Endothelial cell of umbilical vein (primary cell): ENCODE measurements at places on chromosomes 5 and 9. TPM values are rescaled to one million over a fixed set of nuclear protein-coding genes. Genes with fewer than 3 reads are reported as not detected.

GRCh38 chr9:100573655-100574260 is 4.1 kb upstream of the CAVIN4 start:
- no peak for DNase-seq

DNA sequence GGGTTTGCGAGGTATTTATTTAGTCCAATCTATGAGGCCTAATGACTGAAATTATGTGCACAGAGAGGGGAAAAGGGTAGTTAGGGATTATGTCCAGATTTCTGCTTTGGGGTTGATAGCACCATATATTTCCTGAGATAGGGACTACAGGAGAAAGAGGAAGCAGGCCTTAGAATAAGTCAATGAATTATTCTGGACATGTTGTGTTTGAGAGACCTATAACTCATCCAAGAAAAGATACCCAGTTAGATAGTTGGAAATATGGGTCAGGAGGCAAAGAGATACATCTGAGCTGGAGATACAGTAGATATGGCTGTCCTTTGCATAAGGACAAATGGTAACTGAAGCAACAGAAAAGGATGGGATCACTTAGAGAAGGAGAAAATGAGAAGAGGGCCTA is 53.1 kb downstream of the NR3C1 start:
- DNase-seq: no peak

- peak; percentile 57 for DNase-seq
Observed at GRCh38 chr9:136668983-136669790, 6.5 kb downstream of the EGFL7 start.

GRCh38 chr5:120779674-120780073 is 315.6 kb downstream of the PRR16 start:
- no peak for DNase-seq

DNA sequence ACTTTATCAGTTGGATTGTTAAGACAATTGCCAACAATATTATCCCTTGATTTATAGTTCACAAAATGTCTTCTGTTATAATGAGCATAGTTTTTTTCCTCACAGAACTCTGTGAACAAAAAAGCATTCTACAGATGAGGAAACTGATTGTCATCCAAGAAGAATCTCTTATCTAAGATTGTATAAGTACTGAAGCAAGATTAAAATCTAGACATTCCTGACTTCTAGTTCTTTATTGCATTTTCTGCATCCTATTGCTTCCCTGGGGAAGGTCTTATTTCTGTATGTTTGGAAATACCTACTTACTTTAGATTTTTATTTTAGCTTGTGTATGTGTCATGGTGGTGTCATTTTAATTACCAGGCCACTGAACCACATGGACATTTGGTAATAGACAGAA is 884.9 kb upstream of the WWC1 start:
- no peak for DNase-seq

- DNase-seq: no peak
Observed at GRCh38 chr5:117271656-117272055, 697.0 kb upstream of the SEMA6A start.

DNA sequence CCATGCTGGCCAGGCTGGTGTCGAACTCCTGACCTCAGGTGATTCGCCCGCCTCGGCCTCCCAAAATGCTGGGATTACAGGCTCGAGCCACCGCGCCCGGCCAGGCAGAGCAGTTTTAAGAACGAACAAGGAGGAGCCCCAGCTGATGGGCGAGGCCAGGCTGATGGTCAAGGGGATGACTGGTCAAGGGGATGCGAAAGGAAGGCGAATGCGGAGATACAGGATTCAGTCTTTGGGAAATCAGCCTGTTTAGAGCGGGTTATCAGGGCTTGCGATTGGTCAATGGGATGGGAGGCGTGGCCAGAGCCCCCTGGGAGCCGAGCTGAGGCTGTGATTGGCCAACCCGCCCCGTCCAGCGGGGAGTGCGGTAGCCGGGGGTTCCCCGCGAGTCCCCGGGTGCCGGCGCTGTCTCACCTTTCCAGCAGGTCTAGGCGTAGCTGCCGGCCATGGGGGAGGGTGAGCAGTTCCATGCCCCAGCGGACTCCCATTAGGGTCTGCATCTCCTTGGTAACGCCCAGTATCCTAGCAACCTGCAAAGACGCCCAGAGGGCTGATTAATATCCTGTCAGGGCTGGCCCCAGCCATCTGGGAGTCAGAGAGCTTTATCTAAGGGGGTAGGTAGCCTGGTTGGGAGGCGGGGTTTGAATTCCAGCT is 7.5 kb upstream of the TOR2A start:
- DNase-seq: no peak

DNA sequence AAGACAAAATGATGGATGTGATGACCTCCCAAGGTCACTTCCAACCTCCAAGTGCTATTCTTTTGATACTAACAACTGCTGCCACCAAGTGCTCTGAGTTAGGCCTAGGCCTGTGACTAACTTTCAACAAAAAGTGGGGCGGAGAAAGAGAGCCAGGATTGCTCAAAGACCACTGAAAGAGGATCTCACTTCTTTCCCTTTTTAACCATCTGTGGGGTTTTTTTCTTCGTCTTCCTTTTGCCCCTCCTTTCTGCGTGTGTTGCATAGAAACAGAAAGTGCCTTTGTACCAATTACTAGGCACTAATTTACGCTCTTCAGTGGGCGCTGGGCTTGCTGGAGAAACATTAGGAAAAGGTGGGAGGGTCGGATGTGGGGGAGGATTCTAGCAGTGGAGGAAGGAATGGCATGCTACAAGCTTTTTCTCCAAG is 8.0 kb downstream of the KLF9 start:
- DNase-seq: no peak

- no peak for DNase-seq
Observed at GRCh38 chr5:58407042-58407719, 52.7 kb downstream of the PLK2 start.

- DNase-seq: no peak
Observed at GRCh38 chr9:15121630-15122029, 185.4 kb downstream of the TTC39B start.

GRCh38 chr9:134515026-134515821 is 126.4 kb upstream of the COL5A1 start:
- no peak for DNase-seq

DNA sequence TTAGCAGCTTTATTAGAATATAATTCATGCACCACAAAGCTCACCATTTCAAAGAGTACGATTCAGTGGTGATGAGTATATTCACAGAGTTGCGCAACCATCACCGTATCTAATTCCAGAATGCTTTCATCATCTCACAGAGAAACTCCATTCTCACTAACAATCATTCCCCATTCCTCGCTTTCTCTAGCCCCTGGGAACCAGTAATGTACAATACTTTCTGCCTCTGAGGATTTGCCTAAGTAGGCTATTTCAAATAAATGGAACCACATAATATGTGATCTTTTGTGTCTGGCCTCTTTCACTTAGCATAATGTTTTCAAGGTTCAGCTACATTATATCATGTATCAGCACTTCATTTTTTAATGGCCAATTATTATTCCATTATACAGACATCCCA is 145.1 kb upstream of the ADAMTS16 start:
- DNase-seq: no peak

DNA sequence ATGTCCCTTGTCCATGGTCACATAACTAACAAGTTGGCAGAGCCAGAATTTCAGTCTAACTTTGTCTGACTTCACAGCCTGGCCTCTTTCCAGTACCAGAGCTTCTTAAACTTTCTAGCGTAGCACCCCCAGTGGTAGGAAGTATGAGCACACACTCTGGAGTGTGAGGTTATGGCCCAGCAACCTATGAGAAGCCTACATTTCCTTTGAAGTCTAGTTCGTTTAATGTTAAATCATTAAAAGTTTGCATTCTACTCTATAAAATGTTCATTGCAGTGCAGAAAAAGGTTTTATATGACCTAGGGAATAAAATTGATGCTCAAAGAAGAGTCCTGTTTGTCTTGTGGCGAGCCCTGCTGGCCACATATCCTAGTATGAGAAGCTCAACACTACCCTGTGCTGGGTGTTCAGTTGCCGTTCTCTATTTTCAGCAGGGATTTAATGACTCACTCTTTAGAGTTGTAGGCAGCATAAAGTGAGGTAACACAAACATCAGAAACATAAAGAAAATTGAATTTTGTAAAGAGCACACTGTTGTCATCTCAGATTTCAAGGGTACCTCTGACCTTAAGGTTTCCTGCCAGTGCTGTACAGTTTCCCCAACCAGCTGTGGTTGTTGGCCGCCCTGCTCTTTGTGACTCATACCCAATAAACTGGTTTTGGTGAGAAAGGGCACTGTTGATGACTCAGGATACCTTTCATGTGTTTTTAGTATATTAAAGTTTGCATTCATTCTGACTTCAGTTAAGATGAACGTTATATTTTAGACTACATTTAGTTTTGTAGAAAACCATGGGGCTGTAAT is 14.3 kb downstream of the MCCC2 start:
- peak; percentile 99 for DNase-seq

DNA sequence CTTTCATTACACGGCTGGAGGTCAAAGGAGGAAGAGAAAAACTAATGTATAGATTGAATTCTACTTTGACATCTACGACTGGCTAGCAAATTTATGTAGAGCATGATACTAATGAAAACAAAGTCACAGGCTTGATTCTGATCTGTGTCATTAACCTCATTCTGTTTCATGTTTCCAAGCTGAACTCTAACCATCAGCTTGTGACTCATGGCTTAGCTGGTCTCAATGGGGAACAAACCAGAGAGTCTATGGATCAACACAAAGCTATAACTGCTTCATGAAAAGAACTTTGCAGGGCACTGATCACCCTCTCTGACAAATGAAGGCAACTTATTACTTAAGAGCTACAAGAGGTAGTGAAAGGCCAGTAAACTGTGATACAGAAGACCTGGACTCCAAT is 23.6 kb upstream of the PDE4D start:
- no peak for DNase-seq

GRCh38 chr9:34331196-34331595 is 1.8 kb downstream of the NUDT2 start:
- no peak for DNase-seq

- no peak for DNase-seq
Observed at GRCh38 chr9:1668441-1668840, 346.7 kb upstream of the SMARCA2 start.

DNA sequence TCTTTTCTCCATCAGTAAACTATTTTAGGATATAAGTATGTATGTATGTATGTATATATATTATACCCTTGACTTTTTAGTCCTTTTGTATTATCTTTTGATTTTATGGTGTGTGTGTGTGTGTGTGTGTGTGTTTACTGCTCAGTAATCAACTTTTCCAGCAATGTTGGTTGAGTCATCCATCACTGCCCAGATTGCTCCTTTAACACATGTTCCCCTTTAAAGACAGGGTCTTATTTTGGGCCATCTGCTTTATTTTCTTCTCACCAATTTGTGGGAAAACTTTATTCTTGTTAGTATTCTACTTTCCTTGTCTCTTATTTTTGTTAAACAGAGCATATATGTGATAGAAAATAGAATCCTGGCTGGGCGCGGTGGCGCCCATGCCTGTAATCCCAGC is 28.1 kb downstream of the ANKRD33B start:
- DNase-seq: peak; percentile 39

- DNase-seq: no peak
Observed at GRCh38 chr5:5103245-5103644, 36.9 kb upstream of the ADAMTS16 start.

Gene DAB2IP
- 29.2 and 29.9 TPM in 2 replicates for polyA plus RNA-seq

Gene HTR4
- polyA plus RNA-seq: not detected in 2 replicates

Gene GFI1B
- 0.04 TPM in 1 of 2 replicates, not detected in the other for polyA plus RNA-seq

Gene SOX30
- polyA plus RNA-seq: not detected in 2 replicates

Gene PPIC
- polyA plus RNA-seq: 34.7 and 36.4 TPM in 2 replicates

Gene DOCK2
- polyA plus RNA-seq: 0.37 and 0.62 TPM in 2 replicates

Gene PCDHGC5
- 0.21 and 0.48 TPM in 2 replicates for polyA plus RNA-seq

Gene CDH9
- not detected in 2 replicates for polyA plus RNA-seq

Gene GGTA1
- polyA plus RNA-seq: not detected in 2 replicates

Gene ZFP2
- polyA plus RNA-seq: 0.07 and 0.10 TPM in 2 replicates

Gene GAPT
- not detected in 2 replicates for polyA plus RNA-seq

Gene SREK1
- polyA plus RNA-seq: 22.0 and 27.4 TPM in 2 replicates

Gene SMIM33
- polyA plus RNA-seq: not detected in 2 replicates

Gene RELL2
- polyA plus RNA-seq: 3.4 and 4.8 TPM in 2 replicates

Gene WHRN
- 0.35 and 0.53 TPM in 2 replicates for polyA plus RNA-seq

Gene ZBED3
- polyA plus RNA-seq: 15.9 and 18.1 TPM in 2 replicates
